ENCODE measurements at places on chromosomes 11 and 22.

- DNase-seq, result no peak
Measured at GRCh38 chr11:73402834-73403185, 26.6 kb downstream of the RELT start.

DNA sequence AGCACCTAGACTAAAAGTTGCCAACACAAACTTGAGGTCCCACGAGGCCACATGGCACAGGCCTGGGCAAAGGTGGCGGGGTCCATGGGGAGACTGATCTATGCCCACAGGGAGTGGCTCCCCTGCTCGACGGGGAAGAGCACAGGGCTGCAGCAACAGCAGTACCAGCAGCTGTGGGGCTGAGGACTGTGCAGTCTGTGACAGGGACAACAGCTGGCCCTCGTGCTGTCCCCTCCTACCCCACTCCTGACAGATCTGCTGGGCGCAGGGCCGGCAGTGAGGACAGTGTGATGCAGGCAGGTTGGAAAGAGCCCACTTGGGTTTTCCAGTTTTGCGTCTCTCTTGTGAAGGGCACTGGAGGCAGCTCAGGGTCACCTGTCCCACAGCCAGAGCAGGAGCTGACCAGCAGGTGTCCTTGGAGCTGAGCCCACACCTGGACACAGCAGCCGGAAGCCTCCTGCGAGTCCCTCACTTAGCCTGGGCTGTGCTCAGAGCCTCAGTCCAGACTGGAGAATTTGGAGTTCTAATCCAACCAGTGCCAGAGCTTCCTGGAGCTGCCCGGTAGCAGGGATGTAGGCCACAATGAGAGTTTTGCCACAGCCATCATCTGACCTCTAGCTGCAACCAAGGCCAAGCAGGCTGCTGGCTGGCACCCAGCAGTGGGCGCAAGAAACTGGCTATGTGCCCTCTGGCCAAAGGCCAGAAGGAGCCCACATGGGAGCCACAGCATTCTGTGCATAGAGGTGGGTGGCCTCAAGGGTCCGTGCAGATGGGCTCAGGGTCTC is 3.6 kb upstream of the GAS2L1 start:
- no peak for DNase-seq

- DNase-seq, result no peak
Measured at GRCh38 chr22:46107089-46107664, 43.1 kb upstream of the PPARA start.

GRCh38 chr11:18700375-18700774 is 1.8 kb downstream of the TMEM86A start:
- DNase-seq, result no peak

DNA sequence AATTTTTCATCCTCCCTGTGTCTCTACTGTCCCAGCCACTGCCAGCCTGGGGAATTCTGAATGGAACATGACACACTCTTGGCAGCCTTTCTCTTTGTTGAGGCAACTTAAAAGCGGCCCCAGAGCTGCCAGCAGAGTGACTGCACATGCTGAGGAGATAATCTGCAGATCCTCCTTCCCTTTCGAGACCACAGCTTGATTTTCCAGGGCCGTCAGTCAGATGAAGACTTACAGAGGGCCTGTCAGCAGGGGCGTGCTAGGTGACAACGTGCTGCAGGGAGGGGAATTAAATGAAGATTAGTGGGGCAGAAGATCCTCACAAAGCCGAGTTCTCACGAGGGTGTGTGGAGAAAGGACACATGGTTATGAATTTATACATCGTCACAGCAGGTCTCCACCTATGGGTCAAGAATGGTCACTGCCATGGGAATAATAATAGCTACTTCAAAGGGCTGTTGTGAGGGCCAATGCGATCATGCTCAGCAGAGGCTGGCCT is 193.5 kb upstream of the PITPNB start:
- DNase-seq, result no peak

- no peak for DNase-seq
Measured at GRCh38 chr22:45341498-45341897, 31.8 kb downstream of the FAM118A start.

DNA sequence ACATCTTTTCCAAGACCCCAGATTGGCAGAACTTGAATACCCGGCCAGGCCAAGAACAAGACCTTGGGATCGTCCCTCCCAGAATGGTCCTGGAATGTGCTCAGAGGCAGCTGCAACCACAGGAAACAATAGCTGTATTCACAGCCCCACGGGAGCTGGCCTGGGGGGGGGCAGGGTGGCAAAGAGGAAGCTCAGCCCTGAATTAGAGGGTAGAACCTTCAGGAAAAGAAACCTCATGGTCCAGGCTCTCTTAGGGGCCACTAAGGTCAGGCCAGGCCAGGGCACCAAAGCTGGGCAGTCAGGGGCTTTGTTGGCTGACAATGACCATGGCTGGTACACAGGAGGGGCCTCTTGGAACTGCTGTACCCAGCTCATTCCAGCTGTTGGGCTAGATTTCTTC is 17.3 kb downstream of the RPL27A start:
- no peak for DNase-seq

DNA sequence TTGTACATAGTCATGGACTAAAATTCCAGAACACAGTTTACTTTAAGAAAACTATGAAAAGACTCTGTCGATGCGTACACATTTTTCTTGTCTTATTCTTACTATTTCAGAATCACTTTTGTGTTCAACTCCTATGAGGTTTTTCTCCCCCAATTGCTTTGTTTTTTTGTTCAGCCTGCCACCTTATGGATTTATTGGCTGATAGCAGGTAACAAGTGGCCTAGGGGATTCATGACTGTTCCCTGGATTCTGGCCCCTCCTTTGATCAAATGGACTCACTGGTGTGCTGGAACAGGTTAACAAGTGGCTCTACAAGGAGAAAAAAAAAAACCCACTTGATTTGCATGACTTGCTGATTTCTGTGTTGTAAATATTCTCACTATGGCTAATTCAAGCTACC is 10.6 kb downstream of the MMP20 start:
- no peak for DNase-seq

GRCh38 chr22:41777749-41778425 is 22.6 kb upstream of the CCDC134 start:
- no peak for DNase-seq

- DNase-seq, result no peak
Measured at GRCh38 chr11:27677108-27677507, 23.1 kb downstream of the BDNF start.

GRCh38 chr11:101555366-101555765 is 28.4 kb downstream of the TRPC6 start:
- DNase-seq, result no peak

- DNase-seq, result no peak
Measured at GRCh38 chr11:72251614-72252013, 7.6 kb upstream of the PHOX2A start.

DNA sequence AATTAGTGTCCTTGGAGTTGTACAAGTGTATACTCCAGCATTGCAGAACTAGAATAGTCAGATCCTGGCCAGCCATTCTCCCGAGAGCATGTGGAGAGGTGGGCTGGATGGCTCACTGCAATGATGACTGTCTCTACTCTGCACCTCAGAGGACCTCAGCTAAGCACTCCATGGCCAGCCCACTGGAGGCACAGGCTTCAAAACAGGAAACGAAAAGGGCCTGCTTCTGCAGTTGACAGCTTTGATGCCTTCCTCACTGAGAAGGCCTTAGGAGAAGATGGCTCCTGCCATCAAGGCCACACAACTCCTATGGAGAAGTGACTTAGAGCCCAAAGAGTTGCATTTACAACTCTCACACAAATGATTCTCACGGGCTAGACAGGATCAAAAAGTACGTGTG is 9.1 kb downstream of the POLD4 start:
- DNase-seq, result no peak

DNA sequence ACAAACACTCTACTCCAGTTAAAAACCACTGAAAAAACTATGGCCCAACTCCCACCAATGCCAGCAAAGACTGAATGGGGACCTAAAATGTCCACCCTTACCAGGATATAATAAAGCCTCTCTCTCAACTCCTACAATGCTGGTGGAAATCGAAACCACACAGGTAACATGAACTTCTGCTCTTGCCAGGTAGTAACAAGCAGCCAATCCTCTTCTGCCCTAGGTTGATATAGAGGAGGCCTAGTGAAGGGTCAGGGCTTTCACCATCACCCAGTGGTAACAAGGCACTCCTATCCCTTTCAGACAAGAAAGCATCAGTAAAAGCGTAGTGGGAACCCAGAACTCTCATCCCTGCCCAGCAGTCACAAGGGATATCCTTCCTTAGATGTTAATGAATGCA is 22.6 kb downstream of the DCUN1D5 start:
- DNase-seq, result no peak

DNA sequence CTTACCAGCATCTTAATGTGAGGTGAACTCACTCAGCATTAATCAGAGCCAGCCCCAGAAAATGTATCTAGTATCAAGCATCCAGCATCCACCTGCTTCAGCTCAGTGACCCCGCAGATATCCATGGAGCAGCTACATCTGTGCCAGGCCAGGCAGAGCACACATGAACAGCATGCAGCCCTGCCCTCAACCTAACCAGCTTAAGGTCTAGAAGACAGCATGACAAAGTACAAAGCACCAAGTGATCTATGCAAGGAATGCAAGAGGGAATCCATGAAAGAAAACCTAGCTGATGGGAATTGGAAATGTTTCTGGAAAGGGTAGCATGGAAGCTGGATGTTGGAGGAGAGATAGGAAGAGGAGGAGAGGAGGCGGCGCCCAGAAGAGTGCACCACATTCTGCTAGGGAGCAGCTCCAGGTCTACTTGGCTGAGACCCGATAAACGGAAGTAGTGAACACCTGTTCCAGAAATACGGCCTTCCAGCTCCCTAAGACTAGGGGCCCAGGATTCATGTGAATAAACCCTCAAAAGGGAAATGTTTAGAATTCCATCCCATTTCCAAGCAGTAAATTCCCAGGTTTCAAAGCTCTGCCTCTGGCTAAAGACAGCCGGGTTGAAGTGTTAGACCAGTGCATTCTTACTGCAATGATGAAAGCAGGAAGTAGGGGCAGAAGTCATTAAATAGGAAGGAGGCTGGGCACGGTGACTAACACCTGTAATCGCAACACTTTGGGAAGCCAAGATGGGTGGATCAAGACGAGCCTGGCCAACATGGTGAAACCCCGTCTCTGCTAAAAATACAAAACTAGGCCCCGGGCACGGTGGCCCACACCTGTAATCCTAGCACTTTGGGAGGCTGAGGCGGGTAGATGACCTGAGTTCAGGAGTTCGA is 23.5 kb upstream of the L3MBTL2 start:
- no peak for DNase-seq

- no peak for DNase-seq
Measured at GRCh38 chr11:130486391-130486836, 38.0 kb downstream of the ADAMTS15 start.

GRCh38 chr11:82267186-82267585 is 466.5 kb downstream of the FAM181B start:
- no peak for DNase-seq

DNA sequence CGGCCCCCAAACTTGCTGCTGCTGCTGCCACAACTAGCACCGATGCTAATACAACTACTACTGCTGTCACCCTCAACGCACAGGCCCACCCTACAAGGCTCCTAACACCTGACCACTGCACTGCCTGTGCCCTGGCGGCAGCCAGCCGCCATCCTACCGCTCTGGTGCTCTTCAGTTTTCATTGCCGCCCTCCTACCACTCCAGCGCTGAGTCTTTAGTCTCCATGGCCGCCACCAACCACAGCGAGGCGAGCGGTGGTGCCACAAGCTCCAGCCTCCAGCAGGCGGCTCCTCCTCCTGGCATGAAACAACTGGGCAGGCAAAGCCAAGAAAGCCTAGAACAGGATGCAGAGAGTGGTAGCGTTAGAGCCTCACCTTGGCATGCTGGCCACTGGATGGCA is 5.0 kb upstream of the RFPL3 start:
- no peak for DNase-seq

DNA sequence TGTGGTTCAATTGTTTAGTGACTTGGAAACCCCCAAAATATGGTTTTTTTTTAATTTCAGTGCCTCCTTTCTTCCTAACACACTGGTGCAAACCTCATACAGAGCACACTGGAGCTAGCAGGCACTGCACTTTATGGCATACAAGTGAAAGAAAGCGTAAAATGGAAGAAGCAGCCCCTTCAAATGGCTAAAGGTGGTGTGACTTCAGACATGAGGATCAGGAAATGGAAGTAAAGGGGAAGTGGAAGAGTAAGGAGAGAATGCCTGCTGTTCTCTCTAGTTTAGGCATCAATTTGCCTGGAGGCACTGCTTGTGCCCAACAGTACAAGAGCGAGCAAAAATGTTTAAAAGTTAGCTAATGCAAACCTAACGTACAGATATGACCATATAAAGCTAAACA is 5.7 kb downstream of the RSF1 start:
- no peak for DNase-seq

DNA sequence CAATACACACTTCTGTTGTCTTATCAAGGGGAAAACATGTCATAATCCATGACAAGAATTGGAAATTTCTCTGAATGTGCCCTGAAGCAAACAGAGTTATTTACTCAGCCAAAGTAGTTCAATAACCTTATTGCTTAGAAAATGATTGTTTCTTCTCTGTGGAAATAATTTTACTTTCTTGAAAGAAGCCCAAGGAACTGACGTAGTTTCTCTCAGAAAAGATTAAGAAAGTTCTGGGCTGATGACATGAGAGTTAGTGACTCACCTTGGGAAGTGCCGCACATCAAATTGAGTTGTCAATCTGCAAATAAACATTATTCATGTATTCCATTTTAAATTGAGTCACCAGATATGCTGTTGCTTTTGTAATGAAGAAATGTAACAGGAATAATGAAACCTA is 418.6 kb upstream of the LRRC4C start:
- no peak for DNase-seq

GRCh38 chr22:30884211-30885000 is 84.2 kb downstream of the MORC2 start:
- DNase-seq, result no peak

DNA sequence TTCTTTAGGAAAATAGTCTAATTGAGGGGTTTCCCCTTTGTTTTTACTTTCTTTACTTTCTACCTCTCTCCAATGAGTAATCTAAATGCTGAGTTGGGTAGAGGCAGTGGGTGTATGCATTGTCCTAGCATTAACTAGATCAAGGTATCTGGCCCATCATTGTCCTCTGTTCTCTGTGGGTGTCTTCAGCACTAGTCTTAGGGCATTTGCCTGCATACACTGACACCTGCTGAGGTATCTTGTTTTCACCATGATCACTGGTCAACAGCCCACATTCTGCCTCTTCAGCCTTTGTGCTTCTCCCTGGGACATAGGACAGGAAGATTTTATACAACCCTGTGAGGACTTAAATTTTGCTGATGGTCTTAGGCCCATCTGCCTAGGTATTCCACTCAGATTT is 371.1 kb downstream of the RAB38 start:
- no peak for DNase-seq

DNA sequence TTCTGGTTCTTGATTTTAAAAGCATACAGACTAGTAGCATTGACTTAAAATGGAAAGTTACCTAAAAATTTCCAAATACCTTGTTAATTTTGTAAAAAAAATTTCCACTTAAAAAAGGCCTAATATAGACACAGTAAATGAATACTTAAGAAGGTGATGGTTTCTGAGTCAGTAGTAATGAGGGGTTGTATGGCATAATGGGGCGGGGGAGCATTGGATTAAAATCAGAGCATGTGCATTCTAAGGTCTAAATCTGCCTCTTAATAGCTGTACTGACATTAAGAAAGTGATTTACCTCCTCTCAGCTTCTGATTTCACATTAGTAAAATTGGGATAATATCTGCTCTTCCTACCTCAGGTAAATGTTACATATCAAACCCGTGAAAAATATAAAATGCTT is 446.5 kb downstream of the AASDHPPT start:
- DNase-seq, result no peak
